ENCODE measurements at places on chromosomes 4 and X.
A peak's percentile ranks its signal among the peaks of the same experiment; 100 is the strongest.

DNA sequence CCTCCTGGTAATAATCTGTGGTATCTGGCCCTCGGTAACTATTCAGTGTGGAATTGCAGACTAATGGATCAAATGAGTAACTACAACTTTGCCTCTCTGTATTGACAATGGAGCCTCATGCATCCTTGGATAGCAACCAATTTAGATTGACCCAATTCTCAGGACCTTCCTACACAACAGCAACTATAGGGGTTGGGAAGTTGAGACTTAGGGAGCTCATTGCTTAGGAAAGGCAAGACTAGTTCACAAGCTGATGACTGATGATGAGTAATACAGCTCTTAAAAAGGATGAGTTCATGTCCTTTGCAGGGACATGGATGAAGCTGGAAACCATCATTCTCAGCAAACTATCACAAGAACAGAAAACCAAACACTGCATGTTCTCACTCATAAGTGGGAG, 47.5 kb upstream of the KLHL13 start:
- DNase-seq, result no peak

DNA sequence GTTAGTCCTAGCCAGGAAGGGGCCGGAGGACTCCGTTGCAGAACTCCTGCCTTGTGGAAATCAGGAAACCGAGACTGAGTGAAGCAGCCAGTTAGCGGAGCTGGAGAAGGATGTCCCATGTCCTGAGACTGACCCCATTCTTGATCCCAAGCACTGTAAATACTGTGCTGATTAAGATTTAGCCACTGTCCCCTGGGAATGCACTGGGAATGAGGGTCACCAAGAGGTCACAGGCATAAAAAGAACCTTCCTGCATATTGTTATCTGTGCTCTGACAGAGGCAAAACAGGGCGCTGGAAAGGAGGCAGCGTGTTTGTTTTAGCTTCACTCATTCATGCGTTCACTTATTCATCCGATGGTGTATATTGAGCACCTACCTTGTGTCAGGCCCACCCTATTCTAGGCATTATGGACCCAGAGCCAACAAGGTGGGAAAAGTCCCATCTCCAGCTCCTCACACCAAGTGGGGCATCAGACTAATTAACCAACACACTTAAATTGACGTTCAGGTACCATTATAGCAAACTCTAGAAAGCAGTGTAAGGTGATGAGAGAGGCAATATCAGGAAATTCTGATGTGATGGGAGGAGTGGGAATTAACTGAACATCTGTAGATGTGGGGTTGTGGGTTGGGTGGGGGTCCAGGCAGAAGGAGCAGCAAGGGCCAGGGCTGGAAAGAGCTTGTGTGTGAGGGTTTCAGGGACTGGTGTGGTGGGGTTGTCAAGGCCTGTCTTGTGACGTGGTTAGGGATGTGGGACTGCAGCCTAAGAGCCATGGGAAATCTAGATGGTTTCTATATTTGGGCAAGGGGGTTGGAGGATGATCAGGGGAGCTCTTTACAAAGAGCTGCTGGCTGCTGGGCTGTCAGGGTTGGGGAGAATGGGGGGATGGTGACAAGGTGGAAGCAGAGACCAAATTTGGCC, 10.6 kb upstream of the SLC2A9 start:
- DNase-seq, result no peak

- no peak for DNase-seq
These were observed 100.2 kb upstream of the TMEM164 start for GRCh38 chrX:109902665-109903064.

DNA sequence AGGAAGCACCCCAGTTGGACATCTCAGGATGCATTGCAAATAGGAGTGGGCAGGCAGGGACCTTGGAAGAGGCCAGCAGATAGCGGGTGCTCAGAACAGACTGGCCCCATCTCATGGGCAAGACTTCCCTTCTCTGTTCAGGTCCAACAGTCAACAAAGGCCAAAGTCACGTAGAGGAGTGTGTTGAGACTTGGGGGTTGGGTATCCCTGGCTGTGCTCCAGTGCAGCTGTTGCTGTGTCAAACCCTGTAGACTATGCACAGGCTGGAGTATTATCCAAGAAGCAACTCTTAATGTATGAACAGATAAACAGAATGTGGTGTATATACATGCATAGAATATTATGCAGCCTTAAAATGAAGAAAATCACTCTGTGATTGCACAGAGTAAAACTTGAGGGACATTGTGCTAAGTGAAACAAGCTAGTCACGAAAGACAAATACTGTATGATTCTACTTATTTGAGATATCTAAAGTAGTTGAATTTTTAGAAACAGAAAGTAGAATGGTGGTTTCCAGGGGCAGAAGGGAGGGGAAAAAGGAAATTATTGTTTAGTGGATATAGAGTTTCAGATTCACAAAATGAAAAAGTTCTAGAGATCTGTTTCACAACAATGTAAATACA, 192.1 kb upstream of the LCORL start:
- no peak for DNase-seq

DNA sequence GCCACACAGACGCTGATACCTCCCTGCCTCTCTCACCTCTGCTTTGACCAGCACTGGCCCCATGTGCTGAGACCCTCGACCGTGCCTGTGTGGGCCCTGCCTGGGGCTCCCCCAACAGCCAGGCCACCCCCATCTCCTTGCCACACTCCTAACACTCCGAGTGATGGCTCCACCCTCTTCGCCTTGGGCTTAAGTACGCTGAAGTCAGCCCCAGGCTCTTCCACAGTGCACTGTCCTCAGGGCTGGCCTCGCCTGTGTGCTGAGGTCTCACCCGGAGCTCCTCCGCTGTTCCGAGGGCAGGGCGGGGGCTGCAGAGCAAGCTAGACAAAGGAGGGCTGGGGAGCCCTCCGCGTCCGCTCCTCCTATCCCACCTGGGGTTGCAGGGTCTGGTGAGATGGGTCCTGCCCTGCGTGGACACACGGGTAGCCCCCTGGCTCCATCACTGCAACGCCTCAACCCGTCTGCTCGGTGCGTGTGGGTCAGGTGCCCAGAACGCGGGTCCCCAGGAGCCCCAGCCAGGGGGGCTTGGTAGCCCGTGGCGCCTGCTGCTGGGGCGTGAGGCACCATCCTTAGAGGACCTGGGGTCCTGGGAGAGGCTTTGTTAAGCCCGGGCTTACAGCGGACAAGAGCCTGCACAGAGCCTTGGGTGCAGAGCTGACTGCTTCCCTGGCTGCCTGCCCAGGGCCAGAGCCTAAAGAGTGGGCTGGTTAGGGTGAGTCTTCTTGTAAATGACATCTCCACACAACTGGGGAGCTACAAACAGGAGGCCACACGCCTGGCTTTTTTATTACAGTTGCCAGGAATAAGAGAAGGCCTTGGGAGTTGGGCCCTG, 42.6 kb upstream of the NKX1-1 start:
- DNase-seq, result no peak

- DNase-seq, result no peak
These were observed 161.7 kb upstream of the NAP1L5 start for GRCh38 chr4:88859191-88859812.

- no peak for DNase-seq
These were observed 26.3 kb downstream of the MGARP start for GRCh38 chr4:139253713-139254112.

GRCh38 chrX:31117266-31117665, 45.4 kb upstream of the FTHL17 start:
- DNase-seq, result no peak

DNA sequence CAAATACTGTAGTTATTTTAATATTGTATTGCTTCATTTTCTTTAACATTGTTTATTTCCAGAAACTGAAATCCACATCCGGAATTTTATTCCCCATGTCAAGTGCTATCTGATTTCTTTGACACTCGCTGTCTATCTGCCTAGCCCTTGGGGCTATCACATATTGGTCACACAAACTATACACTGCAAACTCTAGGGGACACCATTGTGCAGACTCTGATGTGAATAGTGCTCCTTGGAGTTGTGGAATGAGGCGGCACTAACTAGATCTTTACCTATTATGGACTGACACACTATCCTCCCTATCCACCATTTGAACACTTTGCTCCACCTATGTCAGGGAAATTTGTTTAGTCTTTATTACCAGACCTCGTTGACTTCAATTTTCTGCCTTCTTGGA, 534.5 kb downstream of the GLUD2 start:
- no peak for DNase-seq

GRCh38 chrX:154441984-154442707, 1.8 kb upstream of the FAM50A start:
- DNase-seq, result no peak

DNA sequence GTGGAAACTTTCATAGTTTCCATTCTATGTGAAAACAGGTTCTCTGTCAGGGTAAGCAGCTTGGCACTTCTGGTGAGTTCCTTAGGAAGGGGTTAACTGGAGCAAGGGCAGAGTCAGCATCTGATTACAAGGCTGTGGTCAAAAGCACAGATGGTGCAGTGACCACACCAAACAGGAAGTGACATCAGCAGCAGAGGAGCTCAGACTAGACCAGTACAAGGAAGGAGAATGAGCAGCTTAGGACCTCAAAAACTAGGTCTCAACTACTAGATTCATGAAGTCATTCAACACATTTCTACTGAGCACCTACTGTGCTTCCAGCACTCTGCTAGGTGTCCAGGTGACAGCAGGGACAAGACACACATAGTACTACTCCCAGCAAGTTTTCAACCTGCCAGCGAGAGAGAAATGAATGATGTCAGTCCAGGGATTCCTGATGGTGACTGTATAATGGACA, 130.2 kb downstream of the AMELX start:
- DNase-seq, result no peak

GRCh38 chrX:40663880-40664630, 16.7 kb upstream of the CXorf38 start:
- no peak for DNase-seq

GRCh38 chr4:185381288-185382196, 14.2 kb downstream of the LRP2BP start:
- DNase-seq, result no peak

- DNase-seq, result peak; percentile 25
These were observed 89.4 kb upstream of the TRIM2 start for GRCh38 chr4:153114771-153115321.

- DNase-seq, result no peak
These were observed 22.6 kb downstream of the LAMP2 start for GRCh38 chrX:120446498-120446897.

- no peak for DNase-seq
These were observed 117.4 kb upstream of the MAB21L2 start for GRCh38 chr4:150464523-150464922.

Measured in stimulated activated CD8-positive, alpha-beta memory T cell treated with anti-CD3 and anti-CD28 coated beads, Interleukin-4, amount 100 ng/mL, for 1 hour (primary cell).